ENCODE measurements at places on chromosomes 13 and 19. TPM values are rescaled to one million over a fixed set of nuclear protein-coding genes. Genes with fewer than 3 reads are reported as not detected.

Gene RNF17
- total RNA-seq = 0.43 TPM

Gene CEACAM4
- not detected for total RNA-seq

Gene SLC10A2
- total RNA-seq = not detected

Gene ZNF823
- total RNA-seq = 3.0 TPM

DNA sequence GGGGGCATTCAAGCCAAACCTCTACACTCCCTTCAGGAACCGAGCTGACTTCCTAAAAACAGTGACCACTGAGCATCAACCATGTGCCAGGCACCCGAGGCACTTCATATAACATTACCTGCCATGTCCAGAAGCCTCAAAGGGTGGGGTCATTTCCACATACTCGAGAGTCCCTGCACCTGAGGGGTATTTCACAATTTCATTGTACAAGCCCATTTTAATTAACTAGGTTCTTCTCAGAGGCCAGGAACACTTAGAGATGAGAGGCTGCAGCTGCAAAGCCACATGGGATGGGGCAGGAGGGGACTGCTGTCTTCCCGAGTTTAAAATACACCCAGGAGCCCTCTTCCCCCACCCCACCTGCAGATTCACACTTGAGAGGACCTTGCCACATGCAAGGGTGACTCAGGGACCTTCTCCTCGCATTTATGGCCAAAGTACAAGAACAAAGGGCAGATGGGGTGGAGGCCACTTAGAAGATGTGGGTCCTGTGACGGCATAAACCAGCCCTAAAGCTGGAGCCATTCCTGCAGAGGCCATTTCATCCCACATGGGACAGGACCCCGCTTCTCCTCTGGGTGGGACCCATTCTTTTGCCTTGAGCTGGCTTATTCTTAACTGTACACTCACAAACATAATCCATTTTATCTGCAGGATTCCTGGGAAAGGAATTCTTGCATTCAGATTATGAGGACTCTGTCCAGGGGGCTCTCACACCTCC lies 43.9 kb downstream of the RAB20 start:
- DNase-seq = no peak
- H3K4me1 ChIP-seq = peaks cover 11% of the 10 kb centered on the region
- no peak overlapping the region for H3K27ac ChIP-seq
- no peak overlapping the region for H3K4me3 ChIP-seq
- H3K27me3 ChIP-seq = peaks cover 3% of the 10 kb centered on the region

DNA sequence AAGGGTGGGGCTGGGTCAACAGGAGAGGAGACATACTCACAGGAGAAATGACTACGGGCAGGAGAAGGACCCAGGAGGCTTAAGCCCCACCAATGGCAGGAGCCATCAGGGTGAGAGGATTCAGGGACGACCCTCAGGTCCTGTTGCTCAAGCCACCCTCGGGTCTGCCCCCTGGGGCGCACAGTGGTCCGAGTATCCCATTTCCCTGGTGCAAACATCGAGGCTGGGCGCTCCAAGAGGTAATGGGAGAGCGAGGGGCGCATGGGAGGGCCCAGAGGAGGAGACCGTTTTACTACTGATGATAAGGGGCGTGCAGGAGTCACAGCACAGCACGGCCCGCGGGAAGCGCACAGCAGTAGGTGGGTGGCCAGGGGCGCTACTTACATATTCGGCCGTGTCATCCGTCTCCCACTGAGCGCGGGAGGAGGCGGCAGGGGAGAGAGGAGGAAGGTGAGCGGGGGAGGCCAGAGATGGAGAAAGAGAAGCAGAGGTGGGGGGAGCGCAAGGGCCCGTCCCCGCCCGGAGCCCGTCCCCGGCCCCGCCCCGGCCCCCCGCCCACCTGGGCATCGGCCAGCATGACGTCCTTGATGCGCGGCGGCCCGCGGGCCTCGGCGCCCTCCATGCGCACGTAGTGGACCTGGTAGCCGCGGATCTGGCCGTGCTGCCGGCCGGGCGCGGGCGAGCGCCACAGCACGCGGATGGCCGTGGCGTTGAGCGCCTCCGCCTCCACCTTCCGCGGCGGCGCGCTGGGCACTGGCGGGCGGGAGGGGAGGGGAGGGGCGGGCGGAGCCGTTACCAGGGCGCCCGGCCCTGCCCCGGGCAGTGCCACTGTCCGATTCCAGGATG lies 111.5 kb downstream of the PTPRS start:
- no peaks in the 10 kb centered on the region for H3K4me1 ChIP-seq
- DNase-seq = no peak
- no peak overlapping the region for H3K27ac ChIP-seq
- no peak overlapping the region for H3K4me3 ChIP-seq
- no peaks in the 10 kb centered on the region for H3K36me3 ChIP-seq

DNA sequence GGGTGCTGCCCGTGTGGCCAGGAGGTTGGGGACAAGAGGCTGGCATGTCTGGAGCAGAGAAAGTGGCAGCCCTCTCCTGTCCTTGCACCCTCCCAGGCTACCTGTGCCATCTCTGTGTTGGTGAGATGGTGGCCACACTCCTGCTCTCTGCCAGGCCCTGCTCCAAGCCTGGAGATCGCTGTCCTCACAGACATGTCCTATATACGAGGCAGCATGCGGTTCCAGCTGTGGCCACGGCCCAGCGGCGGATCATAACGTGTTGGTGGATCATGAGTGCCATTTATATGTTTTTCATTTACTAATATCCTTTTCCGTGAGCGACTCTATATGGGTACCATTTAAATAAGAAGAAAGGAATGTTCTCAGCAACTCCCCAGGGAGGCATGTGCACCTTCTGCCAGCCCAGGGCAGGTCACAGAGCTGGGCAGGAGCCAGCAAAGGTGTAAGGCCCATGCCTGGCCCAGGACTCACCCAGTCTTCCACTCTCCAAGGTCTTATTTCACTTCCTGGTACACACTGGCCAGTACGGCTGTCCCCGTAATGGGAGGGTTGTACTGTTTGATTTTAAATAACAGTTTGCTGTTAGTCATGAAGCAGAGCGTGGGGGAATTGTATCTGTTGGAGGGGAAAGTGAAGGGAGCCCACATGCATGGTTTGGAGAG lies 47.2 kb upstream of the LDLR start:
- no peak for DNase-seq
- H3K4me3 ChIP-seq = no peak overlapping the region
- H3K27ac ChIP-seq = no peak overlapping the region
- peaks cover 32% of the 10 kb centered on the region for H3K36me3 ChIP-seq

GRCh38 chr19:19549804-19550464 lies 11.9 kb downstream of the CILP2 start:
- no peak overlapping the region for H3K27ac ChIP-seq
- H3K4me3 ChIP-seq = no peak overlapping the region
- peaks cover 3% of the 10 kb centered on the region for H3K4me1 ChIP-seq
- H3K27me3 ChIP-seq = no peaks in the 10 kb centered on the region
- no peaks in the 10 kb centered on the region for H3K36me3 ChIP-seq

- H3K4me1 ChIP-seq = peaks cover 10% of the 10 kb centered on the region
- no peak overlapping the region for H3K4me3 ChIP-seq
- no peak overlapping the region for H3K27ac ChIP-seq
- no peaks in the 10 kb centered on the region for H3K36me3 ChIP-seq
- peaks cover 7% of the 10 kb centered on the region for H3K27me3 ChIP-seq
Observed at GRCh38 chr13:44244288-44244687, 129.3 kb upstream of the SERP2 start.

DNA sequence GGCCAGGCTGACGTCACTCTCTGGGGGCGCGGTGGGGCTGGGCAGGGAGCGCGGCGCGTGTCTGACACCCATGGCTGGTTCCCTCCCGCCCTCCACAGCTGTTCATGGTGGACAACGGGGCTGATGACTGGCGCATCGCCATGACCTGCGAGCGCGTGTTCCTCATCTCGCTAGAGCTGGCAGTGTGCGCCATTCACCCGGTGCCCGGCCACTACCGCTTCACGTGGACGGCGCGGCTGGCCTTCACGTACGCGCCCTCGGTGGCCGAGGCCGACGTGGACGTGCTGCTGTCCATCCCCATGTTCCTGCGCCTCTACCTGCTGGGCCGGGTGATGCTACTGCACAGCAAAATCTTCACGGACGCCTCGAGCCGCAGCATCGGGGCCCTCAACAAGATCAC lies 14.7 kb downstream of the KCNN1 start:
- no peak overlapping the region for H3K27ac ChIP-seq
- no peak for DNase-seq
- H3K4me1 ChIP-seq = no peaks in the 10 kb centered on the region
- H3K36me3 ChIP-seq = no peaks in the 10 kb centered on the region
- peaks cover 8% of the 10 kb centered on the region for H3K27me3 ChIP-seq
- H3K4me3 ChIP-seq = no peak overlapping the region

GRCh38 chr13:50227361-50227760 lies 212.1 kb downstream of the KCNRG start:
- no peaks in the 10 kb centered on the region for H3K36me3 ChIP-seq
- H3K4me1 ChIP-seq = peaks cover 67% of the 10 kb centered on the region
- peak; percentile 41 for DNase-seq
- H3K27ac ChIP-seq = no peak overlapping the region
- H3K27me3 ChIP-seq = peaks cover 29% of the 10 kb centered on the region

DNA sequence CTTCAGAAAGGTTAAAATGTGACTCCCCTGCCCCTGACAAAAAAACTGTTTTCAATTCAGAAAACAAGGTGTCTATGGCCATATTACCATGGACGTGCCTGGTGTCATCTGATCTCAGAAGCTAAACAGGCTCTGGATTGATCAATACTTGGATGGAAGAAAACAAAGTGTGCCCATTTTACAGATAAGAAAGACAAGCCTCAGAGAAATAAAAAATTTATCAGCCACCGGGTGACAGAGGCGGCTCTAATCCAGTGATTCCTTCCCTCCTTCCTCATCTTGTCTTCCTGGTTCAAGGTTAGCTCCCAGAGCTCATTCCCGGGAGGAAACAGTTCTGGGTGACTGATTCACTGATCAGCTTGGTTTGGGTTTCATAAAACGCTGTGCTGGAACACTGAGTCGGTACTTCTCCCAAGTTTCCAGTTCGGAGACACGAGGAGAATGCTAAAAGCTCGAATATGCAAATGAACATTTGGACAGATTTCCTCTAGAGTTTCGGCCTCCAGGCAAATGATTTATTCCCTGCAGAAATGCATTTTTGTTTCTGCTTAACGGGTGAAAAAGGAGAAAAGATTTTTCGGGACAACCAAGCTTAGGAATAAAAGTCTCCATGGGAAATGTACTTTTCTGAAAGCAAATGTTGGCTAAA lies 211.2 kb downstream of the UQCRFS1 start:
- H3K4me1 ChIP-seq = no peaks in the 10 kb centered on the region
- no peaks in the 10 kb centered on the region for H3K36me3 ChIP-seq
- H3K27ac ChIP-seq = no peak overlapping the region
- no peaks in the 10 kb centered on the region for H3K27me3 ChIP-seq

DNA sequence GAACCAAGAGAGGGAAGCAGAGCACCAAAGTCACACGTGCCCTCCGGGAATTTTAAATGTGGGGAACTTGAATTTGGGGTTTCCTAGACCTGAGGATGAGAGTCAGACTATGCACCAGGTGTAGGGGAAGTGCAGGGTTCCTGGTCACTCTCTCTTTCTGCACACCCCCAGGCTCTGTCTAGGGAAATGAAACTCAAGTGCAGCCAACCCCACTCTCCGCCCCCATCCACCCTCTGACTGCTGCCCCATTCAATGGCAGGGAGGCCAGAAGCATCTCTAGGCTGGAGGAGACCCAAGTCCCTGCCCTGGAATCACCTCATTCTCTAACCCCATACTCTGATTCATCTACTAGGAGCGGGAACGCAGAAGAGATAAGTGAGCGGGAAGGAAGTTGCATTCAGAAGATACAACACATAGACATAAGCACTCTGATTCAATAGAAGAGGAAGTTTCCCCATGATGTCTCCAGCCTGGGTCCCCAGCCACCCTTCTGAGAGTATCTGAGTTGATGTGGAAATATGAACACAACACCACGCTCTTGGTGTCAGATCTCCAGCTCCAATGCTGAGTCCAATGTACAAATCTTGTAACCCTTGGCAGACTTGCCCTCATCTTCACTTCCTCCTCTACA lies 4.7 kb upstream of the SIGLEC14 start:
- no peak overlapping the region for H3K27ac ChIP-seq
- H3K36me3 ChIP-seq = no peaks in the 10 kb centered on the region
- no peaks in the 10 kb centered on the region for H3K4me1 ChIP-seq
- H3K27me3 ChIP-seq = peaks cover 26% of the 10 kb centered on the region
- DNase-seq = no peak

GRCh38 chr13:102128216-102128810 lies 273.5 kb downstream of the FGF14 start:
- DNase-seq = no peak
- H3K4me3 ChIP-seq = no peak overlapping the region
- no peaks in the 10 kb centered on the region for H3K36me3 ChIP-seq
- no peak overlapping the region for H3K27ac ChIP-seq
- peaks cover 4% of the 10 kb centered on the region for H3K27me3 ChIP-seq

- peaks cover 6% of the 10 kb centered on the region for H3K4me1 ChIP-seq
- no peaks in the 10 kb centered on the region for H3K36me3 ChIP-seq
- no peak overlapping the region for H3K4me3 ChIP-seq
- peak; percentile 67 for DNase-seq
- H3K27me3 ChIP-seq = no peaks in the 10 kb centered on the region
Observed at GRCh38 chr13:41554626-41555386, 97.5 kb downstream of the RGCC start.

GRCh38 chr19:49327878-49328544 lies 3.0 kb upstream of the SLC6A16 start:
- DNase-seq = peak; percentile 75
- H3K4me3 ChIP-seq = no peak overlapping the region
- H3K27ac ChIP-seq = peak overlapping the region; percentile 69

DNA sequence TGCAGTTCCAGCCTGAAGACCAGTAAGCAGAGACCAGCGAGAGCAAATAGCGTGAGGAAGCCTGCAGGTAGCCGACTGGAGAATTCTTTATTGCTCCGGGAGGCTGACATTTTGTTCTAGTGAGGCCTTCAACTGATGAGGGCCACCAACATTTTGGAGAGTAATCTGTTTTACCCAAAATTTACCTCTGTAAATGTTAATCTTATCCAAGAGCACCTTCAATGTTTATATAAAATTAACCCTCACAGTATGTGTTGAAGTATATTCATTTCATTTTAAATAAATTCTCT lies 546.4 kb upstream of the SLITRK5 start:
- no peaks in the 10 kb centered on the region for H3K36me3 ChIP-seq
- H3K4me3 ChIP-seq = no peak overlapping the region

- H3K27ac ChIP-seq = no peak overlapping the region
- peaks cover 10% of the 10 kb centered on the region for H3K27me3 ChIP-seq
- H3K4me1 ChIP-seq = no peaks in the 10 kb centered on the region
- no peak for DNase-seq
Observed at GRCh38 chr13:110353339-110353977, 46.4 kb downstream of the COL4A2 start.

All from activated CD4-positive, alpha-beta T cell treated with anti-CD3 and anti-CD28 coated beads for 36 hours (primary cell).